ENCODE measurements at places on chromosomes 1 and 21.

- peak; percentile 4 for DNase-seq
These were observed 5.1 kb upstream of the LHX9 start for GRCh38 chr1:197911857-197912696.

DNA sequence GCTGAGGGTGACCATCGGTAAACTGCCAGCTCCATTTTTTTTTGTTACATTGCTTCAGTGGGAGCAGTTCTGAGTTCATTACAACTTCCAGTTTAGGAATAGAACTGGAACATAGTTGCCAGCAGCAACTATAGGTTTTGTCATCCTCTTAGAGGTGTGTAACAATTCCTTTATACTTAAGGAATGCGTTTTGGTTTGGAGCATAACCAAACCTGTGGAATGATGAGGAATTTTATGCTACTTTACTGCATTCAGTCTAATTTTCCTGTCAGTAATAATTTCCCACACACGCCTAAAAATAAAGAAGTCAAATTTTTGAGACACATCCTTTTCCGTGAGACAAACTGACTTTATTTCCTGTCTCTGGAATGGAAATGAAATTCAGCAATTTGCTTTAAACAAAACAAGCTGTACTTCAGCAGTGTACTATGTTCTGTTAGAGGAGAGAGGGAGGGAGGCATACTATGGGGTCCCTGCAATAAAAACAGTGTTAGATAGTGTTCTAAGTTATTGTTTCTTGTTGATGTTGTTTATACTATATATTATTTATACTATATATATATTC is 4.8 kb upstream of the AMPD1 start:
- no peak for DNase-seq

GRCh38 chr1:18901952-18902522 is 318 bp downstream of the ALDH4A1 start:
- DNase-seq: peak; percentile 17

- DNase-seq: no peak
These were observed 43.0 kb downstream of the MATN1 start for GRCh38 chr1:30680429-30680828.

- DNase-seq: no peak
These were observed 928 bp downstream of the SLC6A17 start for GRCh38 chr1:110151175-110151669.
